ENCODE measurements at places on chromosomes 11 and 22. TPM values are rescaled to one million over a fixed set of nuclear protein-coding genes. Genes with fewer than 3 reads are reported as not detected.

POLR2L gene
- 298 TPM for total RNA-seq

SMCO4 gene
- total RNA-seq, result 45.3 TPM

DRD4 gene
- 0.16 TPM for total RNA-seq

ASCL3 gene
- not detected for total RNA-seq

C11orf52 gene
- 1.9 TPM for total RNA-seq

TMEM191C gene
- 1.2 TPM for total RNA-seq

TMPRSS5 gene
- 0.38 TPM for total RNA-seq

SCN4B gene
- 12.6 TPM for total RNA-seq

Data from Right ventricle myocardium inferior (tissue), 1 donor.